Activated T-cell treated with anti-CD3 and anti-CD28 coated beads for 48 hours (primary cell): ENCODE measurements at places on chromosomes 12 and 14.

DNA sequence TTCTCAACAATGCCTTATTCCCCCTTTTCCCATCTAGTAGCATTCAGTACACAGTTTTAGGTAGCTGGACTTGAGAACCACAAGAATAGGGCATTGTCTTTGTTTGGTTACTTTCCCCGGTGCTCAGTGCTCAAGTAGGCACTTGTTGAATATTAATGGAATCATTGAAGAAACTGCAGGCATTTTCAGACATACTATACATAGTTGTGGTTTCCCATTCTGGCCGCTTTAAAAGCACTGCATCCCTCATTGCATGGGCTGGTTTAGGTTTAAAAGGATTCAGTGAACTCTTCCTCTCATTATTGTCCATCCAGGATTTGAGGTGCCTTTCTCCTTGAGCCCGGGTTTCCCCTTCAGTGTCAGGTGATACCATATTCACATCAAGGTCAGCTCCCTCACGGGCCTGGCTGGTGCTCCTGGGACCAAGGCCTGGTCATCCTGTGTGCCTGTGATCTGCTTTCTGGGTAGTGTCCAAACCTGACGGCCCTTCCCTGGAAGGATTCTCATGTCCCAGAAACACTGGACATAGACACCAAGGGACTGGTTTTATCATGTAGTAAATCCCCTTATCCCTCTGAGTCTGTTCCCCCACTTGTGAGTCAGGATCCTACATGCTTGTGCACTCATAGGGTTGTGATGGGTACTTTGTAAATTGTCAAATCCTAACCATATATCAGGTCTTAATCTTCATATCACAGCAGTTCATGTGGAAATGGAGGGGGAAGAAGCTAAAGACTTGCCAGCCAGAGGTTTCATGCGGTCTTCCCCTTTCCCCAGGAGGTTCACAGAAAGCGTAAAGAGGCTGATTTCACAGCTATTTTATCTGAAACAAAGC is 7.4 kb downstream of the TCP11L2 start:
- DNase-seq: no peak

GRCh38 chr12:51009056-51009440 is 17.1 kb downstream of the SLC11A2 start:
- DNase-seq: peak; percentile 33

DNA sequence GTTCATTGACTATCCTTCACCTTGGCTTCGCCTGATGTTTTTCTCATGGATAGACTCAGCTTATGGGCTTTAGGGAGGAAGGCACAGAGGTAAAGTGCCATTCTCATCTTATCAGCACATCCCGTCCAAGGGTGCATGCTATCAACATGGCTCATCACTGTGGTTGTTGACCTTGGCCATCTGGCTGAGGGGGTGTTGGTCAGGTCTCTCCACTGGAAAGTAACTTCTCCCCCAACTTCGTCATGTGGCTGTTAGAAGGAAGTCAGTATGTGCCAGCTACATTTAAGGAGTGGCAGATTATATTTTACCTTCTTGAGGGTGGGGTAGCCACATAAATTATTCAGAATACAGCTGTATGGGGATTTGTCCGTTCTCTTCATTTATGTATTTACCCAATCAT is 68.9 kb downstream of the EML1 start:
- DNase-seq: no peak

- no peak for DNase-seq
These were observed 3.0 kb upstream of the HOXC10 start for GRCh38 chr12:53981634-53982565.

- no peak for DNase-seq
These were observed 52.5 kb upstream of the RESF1 start for GRCh38 chr12:31906557-31907301.

DNA sequence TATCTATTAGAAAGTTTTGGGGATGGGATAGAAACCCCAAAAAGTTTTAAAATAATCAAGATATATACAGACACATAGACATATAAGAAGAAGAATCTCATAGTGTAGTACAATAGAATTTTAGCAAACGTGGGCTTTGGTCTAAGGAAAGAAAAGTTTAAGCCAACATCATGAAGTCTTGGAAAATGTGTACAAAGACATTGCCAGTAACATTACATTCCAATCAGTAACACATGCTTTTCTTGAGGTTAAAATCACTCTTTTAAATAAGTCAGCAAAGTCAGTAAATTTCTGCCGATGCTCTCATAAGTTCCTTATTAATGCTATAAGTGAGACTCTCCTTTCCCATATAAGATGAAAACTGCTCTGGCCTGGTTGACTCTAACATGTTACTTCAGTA is 201.1 kb upstream of the LRIG3 start:
- DNase-seq: no peak

- no peak for DNase-seq
These were observed 163.7 kb upstream of the RPH3A start for GRCh38 chr12:112627851-112628250.

GRCh38 chr14:61466249-61466904 is 145.0 kb downstream of the PRKCH start:
- DNase-seq: no peak

- DNase-seq: no peak
These were observed 129.5 kb downstream of the SLC38A6 start for GRCh38 chr14:61110316-61111082.
